ENCODE measurements at places on chromosomes 1 and 21.

DNA sequence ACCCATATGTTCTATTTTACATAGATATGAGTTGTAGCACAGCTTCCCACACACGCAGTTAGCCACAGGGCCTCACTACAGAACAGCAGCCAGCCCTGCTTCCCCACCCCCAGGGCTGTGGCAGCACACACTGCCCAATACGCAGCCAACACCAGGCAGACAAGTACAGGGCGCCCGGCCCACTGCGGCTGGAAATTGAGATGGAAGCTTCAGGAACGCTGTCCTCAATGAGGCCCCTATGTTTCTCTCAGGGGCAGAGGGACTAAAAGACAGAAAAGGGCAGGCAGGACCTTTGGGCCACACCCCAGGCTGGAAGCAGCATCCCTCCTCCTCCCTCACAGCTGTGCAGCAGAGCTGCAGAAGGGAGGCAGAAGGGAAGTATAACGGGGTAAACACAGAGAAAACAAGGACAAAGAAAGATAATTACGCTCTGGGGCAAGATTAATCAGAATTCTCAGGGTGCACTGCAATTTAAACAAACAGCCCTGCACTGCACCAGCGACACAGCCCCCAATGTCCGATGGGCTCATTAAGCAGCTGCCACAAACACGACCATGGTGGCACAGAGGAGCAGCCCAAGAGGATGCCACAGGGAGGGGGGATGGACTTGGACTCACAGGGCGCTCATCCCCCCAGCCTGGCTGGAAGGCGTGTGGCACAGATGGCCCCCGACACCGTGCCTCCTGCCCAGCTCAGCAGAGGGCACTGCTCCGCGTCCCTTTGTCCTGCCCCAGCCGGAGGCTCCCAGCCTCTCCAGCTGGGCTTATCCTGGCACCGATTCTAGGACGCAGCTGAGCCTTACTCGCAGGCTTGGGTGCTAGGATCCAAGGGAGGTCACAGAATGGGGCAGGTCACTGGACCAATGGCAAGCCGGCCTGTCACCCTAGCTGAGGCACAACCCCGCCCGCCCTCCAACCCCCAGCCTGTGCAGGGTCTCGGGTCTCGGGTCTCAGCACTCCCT lies 14.2 kb downstream of the WDR4 start:
- DNase-seq = no peak

GRCh38 chr1:56931686-56932085 lies 34.1 kb downstream of the C8B start:
- no peak for DNase-seq

GRCh38 chr1:223700942-223701637 lies 11.2 kb upstream of the CAPN2 start:
- no peak for DNase-seq

DNA sequence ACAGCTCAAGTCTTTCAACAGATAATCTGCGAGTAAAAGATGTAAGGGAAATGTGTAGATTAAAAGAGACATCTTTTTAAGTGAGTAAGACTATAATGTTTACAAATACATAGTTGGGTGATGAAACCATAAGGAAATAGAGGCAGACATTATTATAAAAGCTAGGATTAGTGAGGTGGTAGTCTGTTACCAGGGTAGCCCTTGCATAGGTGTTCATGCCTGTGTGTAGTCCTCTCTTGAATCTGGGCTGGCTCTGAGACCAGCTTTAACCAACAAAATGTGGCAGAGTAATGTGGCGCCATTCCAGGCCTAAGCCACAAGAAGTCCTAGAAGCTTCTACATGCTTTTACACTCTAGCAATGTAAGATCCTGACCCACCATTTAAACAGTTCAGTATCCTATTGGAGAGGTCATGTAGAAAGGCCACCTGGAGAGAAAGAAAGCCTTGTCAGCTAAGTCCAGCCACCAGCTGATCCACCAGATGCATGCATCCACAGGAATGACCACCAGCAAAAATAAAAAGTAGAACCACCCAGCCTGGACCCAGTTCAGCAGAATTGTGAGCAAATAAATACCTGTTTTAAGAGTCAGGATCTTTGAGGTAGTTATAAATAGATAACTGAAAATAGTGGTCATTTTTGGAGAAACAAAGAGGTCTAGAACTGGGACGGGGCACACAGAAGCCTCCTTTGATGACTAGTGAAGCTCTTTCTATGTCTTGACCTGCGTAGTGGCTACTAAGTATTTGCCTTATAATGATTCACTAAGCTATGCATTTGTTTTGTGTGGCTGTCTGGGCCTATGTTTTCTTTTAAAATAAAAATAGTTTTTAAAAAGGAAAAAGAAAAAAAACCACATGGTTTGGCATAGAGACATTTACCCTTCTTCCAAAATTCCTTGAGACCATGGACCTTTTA lies 8.1 kb downstream of the NIBAN1 start:
- DNase-seq = no peak

GRCh38 chr1:200673952-200674823 lies 4.5 kb upstream of the DDX59 start:
- DNase-seq = no peak
